ENCODE measurements at places on chromosomes 7 and 10. TPM values are rescaled to one million over a fixed set of nuclear protein-coding genes. Genes with fewer than 3 reads are reported as not detected.

CARD11 gene
- total RNA-seq, result 2.1 TPM

TAS2R4 gene
- total RNA-seq, result 0.61 TPM

CUZD1 gene
- total RNA-seq, result 0.39 TPM

TBXAS1 gene
- total RNA-seq, result 0.57 TPM

NFE2L3 gene
- 7.6 TPM for total RNA-seq

OGDHL gene
- 1.2 TPM for total RNA-seq
